Left renal pelvis (tissue), 4 donors: ENCODE measurements at places on chromosomes 6 and 20.

- DNase-seq = no peak
These were observed 179.1 kb downstream of the TFAP2C start for GRCh38 chr20:56808117-56808725.

DNA sequence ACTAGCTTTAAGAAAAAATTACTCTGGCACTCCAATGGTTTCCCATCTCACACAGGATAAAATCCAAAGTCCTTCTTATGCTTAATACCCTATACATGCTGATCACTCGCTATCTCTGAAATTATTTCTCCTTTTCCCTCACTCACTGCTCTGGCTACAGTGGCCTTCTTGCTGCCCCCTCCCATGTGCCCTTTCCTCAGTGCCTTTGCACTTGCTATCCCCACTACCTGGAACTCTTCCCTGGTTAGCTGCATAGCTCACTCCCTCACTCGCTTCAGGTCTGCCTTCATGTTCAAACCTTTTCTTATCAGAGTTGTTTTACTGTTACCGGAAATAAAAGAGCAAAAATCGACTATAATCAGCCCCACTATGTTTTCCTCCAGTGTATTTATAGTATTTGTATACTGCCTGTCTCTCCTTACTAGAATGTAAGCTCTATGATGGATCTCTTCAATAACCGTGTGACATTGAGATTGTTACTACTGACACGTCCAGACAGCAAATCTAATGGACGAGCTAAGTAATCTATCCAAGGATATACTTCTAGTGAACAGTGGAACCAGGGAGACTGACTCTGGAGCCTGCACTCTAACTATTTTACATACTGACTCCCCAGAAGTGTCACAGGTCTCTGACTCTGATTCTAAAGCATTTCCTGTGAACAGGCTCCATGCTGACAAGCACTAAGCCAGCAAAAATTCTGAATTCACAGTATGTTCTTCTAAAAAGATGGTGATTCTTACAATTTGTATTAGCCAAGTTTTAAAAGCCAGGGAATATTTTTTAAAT is 25.1 kb downstream of the FKBP5 start:
- DNase-seq = no peak

DNA sequence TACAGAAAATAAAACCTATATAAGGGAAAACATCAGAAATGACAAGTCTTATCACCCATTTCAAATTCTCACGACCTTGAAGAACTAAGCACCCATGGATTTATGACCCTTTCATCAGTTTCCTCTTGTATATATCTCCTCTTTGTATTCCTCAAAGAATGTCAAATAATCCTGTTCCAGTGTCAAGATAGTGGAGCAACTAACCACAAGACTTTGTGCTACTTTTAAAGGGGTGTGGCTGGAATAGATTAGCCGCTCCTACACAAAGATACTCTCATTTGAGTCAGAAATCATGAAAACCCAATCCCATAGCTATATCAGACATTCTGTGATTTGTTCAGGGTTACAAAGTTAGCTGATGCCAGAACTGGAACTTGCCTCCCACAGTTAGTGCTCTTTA is 6.6 kb downstream of the REPS1 start:
- no peak for DNase-seq

GRCh38 chr6:119749335-119749734 is 399.8 kb upstream of the MAN1A1 start:
- no peak for DNase-seq

DNA sequence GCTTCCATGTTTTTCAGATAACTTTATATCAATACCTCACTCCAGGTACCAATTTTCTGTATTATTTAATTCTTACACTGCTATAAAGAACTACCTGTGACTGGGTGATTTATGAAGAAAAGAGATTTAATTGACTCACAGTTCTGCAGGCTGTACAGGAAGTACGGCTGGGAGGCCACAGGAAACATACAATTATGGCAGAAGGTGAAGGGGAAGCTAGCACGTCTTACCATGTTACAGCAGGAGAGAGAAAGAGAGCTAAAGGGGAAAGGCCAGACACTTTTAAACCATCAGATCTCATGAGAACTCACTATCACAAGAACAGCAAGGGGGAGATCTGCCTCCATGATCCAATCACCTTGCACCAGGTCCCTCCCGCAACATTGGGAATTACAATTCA is 119.1 kb upstream of the BMP5 start:
- DNase-seq = no peak

- DNase-seq = no peak
These were observed 168.0 kb downstream of the ZMYND8 start for GRCh38 chr20:47188540-47188939.
